ENCODE measurements at places on chromosomes 1 and 21.
A peak's percentile ranks its signal among the peaks of the same experiment; 100 is the strongest.

- no peak for DNase-seq
Measured at GRCh38 chr1:227245613-227246320, 72.5 kb downstream of the CDC42BPA start.

- no peak for DNase-seq
Measured at GRCh38 chr21:44317241-44317782, 17.5 kb downstream of the PFKL start.

GRCh38 chr1:223664106-223664505, 1.4 kb downstream of the CAPN8 start:
- DNase-seq, result no peak

- peak; percentile 48 for DNase-seq
Measured at GRCh38 chr1:59856725-59857338, 42.1 kb downstream of the HOOK1 start.

DNA sequence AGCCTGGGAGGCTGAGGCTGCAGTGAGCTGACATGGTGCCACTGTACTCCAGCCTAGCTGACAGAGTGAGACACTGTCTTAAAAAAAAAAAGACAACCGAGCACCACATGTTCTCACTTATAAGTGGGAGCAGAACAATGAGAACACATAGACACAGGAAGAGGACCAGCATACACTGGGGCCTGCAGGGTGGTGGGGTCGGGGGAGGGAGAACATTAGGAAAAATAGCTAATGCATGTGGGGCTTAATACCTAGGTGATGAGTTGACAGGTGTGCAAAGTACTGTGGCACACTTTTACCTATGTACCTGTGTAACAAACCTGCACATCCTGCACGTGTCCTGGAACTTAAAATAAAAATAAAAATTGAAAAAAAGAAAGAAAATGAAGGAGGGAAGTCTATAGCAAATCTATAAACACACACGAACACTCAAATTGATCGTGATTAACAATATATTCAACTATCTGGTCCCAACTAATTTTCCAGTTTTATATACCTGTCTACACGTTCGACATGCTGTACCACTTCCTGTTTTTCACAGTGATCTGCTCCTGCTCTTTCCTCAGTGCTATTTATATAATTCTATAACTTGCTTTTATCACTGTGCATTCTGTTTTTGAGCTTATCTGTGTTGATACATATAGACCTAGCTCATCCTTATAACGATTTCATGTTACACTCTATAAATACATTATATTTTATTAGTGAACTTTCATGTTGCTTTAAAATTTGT, 27.2 kb downstream of the AK5 start:
- DNase-seq, result no peak

GRCh38 chr1:161088587-161089110, 709 bp downstream of the NECTIN4 start:
- DNase-seq, result no peak

- no peak for DNase-seq
Measured at GRCh38 chr1:163038928-163039706, 30.0 kb upstream of the RGS4 start.
